ENCODE measurements at places on chromosomes 2 and 18.

DNA sequence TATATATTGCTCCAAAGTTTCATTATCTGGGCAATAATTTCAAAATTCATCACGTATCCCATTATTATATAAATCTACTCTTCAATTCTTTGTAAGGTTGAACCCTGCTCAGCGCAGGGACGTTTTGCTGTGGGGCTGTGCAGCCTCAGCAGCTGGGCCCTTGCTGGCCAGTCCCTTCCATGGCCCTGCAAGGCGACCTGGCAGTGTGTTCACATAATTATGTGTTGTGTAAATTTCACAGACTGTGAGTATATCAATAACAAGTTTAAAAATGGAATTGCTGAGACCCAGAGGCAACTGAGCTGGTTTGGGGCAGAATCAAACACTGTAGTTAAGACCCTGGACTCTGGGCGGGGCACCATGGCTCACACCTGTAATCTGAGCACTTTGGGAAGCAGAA is 16.1 kb upstream of the MAL start:
- DNase-seq = no peak

DNA sequence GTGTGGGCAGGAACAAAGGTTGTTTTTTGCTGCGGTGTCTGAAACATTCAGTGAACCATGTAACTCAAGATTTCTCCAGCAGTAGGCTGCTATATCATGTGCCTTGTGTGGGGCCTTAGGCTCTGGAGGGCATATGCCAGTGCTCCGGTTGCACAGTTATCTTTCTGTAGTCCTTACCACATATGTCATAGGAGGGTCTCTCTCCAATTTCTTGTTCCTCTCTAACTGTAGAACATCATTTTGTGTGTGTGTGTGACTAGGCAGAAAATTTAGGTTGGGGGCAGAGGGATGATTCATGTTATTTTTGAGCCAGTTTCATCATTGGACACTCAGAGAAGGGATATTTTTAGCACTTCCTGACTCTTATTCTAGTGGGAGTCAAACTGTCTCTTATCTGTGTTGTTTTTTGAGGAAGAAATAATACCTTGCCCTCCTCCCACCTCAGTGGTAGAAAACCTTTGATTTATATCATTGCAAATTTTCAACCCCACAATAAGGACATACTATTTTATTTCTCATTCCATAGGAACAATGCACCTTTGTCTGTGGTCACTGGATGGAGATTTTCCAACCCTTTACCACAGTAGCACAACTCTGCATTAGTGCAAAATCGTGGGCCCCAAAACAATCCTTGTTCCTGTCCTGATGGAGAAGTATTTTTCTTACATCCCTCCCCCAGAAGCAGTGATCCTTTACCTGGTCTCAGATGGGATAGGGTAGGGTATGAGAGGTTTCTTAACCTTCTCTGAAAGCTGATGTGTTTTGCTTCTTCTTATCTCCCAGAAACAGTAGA is 113.9 kb downstream of the CCDC74A start:
- DNase-seq = no peak

DNA sequence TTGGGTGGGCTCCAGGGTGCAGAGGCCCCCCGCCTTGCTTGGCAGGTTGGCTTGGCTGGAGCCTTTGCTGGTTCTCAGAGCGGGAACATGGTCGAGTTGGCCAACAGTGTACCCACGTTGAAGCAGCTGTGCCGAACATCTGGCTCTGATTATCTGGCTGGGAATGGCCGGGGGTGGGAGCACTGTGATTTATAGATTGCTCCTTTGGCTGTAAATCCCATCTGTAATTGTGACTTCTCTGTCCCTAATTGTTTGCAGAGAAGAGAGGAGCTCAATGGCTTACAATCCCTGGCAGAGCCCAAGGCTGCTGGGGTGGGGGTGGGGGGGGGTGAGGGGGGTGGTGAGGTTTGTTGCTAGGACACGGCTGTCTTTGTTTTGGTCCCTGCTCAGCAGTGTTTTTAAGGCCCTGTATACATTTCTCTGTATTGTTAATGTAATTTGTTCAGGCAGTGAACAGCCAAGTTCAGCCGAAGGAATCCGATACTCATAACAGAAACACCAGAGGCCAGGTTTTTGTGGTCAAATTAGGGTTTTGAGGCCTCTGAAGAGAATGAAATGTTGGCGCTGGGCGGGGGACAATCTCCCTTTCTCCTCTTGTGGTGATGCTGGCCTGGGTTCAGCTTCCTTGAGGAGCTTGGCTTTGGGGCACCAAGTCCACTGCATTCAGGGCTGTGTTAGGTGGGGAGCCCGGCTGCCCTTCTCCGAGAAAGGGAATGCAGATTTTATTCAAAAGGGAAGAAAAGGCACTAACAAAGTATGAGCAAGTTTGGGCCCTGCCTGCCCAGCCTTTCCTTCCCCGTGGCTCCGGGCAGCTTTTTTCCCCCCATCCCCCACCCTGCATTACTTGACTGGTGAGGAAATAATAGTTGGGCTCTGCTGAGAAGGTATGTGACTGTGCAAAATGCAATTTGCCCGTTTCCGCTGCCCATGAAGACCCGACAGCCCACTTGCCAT is 82.5 kb downstream of the TCF7L1 start:
- DNase-seq = no peak

DNA sequence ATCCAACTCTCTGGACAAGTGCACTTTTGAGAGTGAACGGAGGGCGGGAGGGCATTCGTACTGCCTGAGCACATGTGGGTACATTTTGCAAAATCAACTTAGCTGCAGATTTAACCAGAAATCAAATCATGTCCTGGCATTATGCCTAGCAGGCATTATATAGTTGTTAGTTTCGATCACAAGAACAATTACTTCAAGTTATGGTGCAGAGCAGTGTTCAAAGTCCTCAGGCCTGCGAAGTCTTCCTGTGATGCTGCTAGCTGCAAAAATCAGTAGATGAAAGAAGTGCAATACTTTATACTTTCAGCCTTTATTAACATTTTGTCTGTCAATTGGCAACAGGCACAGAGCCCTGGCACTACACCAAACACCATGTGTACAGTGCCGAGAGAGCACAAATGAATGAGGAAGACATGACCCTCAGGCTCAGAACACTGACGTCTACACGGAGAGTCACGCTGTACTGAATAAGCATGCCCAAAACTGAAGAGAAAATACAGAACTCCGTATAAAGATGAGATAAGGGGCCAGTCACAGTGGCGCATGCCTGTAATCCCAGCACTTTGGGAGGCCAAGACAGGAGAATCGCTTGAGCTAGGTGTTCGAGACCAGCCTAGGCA is 92.1 kb upstream of the CREB1 start:
- DNase-seq = no peak

GRCh38 chr18:78813936-78814710 is 165.5 kb upstream of the SALL3 start:
- no peak for DNase-seq

Data from stimulated activated CD8-positive, alpha-beta memory T cell treated with anti-CD3 and anti-CD28 coated beads, Interleukin-4, amount 100 ng/mL, for 4 hours (primary cell).